Sigmoid colon (tissue), 7 donors: ENCODE measurements at places on chromosomes 7 and 10.

- DNase-seq = peak; percentile 78
These were observed 8.8 kb upstream of the INTS1 start for GRCh38 chr7:1512781-1513656.

- DNase-seq = no peak
These were observed 315.9 kb upstream of the LRRN3 start for GRCh38 chr7:110775046-110775445.

DNA sequence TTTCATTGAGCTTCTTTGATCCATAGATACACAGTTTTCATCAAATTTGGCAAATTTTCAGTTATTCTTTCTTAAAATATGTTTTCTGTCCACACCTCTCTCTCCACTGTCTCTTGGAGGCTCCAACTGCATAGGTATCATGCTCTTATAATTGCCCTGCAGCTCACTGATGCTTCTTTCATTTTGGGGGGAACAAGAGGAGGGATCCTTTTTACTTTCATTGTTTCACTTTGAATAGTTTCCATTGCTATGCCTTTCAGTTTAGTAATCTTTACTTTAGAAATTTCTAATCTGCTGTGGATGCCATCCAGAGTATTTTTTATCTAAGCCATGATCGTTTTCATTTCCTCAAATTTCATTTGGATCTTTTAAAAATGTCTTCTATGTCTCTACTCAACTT, 32.9 kb downstream of the KBTBD2 start:
- DNase-seq = no peak

GRCh38 chr7:128396357-128396756, 13.4 kb downstream of the IMPDH1 start:
- no peak for DNase-seq
